Head of caudate nucleus (tissue), 42 donors: ENCODE measurements at places on chromosomes 4 and X.

DNA sequence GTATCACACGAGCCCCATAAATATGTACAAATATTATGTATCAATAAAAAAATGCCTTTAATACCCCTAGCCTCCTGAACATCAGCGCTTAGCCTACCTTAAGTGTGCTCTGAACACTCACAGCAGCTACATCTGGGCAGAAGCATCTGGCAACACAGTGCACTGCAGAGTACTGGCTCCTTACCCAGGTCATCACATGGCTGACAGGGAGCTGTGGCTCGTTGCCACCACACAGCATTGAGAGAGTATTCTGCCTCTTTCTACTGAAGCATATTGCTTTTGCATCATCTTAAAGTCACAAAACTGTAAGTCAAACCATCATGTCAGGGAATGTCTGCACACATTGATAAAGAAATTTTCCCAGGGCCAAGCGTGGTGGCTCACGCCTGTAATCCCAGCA lies 55.2 kb downstream of the TRIML1 start:
- no peak for DNase-seq

DNA sequence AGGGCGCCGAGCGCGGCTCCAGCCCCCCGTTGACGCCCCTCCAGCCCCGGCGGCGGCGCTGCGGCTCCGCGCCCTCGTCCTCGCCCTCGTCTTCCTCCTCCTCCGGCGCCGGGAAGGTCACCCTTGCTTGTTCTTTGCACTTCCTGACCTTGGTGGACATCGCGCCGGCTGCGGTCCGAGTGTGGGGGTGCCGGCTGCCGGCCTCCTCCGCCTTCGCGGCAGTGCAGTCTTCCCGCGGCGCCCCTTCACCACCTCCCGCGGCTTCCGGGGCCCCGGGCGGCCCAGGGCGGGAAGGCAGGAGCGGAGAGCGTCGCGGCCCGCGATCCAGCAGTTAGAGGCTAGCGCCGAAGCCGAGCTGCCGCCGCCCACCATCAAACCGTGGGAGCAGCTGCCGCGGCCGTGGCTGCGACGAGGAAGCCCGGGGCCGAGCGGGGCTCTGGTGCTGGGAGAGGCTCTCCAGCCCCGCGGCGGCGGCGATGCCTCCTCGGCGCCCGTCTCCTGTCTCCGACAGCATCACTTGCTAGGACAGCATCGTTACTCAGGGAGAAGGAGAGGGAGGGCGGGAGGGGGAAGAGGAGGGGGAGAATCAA lies at the start of gene TRPC3:
TRPC3 (minus strand) TSS at position 540 of the 590 bp plus-strand sequence; CDS start at position 160, 380 bp downstream.
- peak; percentile 17 for DNase-seq

- DNase-seq = no peak
Observed at GRCh38 chr4:94534401-94535312, 82.9 kb downstream of the PDLIM5 start.

GRCh38 chr4:152257601-152258066 lies 278.3 kb downstream of the FBXW7 start:
- no peak for DNase-seq

DNA sequence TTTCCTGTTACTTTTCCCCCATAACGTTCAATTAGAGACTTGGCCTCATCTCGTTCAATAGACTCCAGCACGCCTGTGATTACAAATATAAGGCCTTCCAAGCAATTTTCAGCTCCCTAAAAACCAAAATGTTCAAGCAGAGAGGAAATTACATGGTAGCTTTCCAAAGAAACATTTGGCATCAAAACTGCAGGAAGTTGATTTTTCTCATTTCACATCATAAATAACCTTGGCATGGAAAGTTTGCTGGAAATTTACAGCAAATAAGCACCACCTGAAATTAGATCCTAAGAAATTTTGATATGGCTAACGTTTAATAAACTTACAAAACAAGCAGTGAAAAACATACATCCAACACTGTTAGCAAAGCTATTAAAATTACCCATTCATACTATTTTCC lies 53.3 kb downstream of the RFC1 start:
- DNase-seq = no peak
